Body of pancreas (tissue), 4 donors: ENCODE measurements at places on chromosomes 13 and 19.

- DNase-seq, result no peak
Observed at GRCh38 chr19:31214997-31215396, 134.2 kb downstream of the TSHZ3 start.

GRCh38 chr13:98397221-98397620 is 179.7 kb downstream of the STK24 start:
- DNase-seq, result no peak

GRCh38 chr13:58165617-58166016 is 534.1 kb downstream of the PCDH17 start:
- DNase-seq, result no peak

GRCh38 chr19:33740811-33741396 is 55.8 kb upstream of the KCTD15 start:
- peak; percentile 23 for DNase-seq

GRCh38 chr13:64510747-64511146 is 2719.4 kb downstream of the PCDH9 start:
- DNase-seq, result no peak

- peak; percentile 14 for DNase-seq
Observed at GRCh38 chr13:32537580-32538142, 934 bp downstream of the N4BP2L2 start.

DNA sequence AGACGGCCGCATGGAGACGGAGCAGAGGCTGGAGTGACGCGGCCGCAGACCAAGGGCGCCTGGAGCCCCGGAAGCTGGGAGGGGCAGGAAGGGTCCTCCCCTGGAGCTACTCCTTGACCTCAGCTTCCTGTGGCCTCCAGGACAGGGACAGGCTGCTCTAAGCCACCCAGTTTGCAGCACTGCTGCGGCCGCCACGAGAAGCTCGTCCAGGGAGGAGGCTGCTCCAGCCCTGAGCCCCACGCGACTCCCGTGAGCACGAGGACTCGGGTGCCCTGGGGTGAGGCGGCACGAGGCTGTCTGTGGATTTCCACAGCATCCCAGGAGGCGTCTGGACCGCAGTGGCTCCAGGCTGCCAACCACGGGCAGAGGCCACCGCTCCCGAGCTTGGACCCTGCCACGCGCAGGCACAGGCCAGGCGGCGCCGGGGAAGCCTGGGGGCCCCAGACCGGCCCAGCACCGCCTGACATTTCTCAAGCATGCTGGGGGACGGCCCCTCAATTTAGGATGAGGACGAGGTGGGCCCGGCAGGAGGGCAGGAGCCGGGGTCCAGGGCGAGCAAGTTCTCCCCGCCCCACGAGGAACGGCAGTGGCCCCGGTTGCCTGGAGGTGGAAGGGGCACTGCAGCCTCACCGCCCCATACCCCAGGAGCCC is 10.7 kb downstream of the SBNO2 start:
- DNase-seq, result no peak

- no peak for DNase-seq
Observed at GRCh38 chr13:102693776-102694175, 1.1 kb downstream of the METTL21C start.

- DNase-seq, result peak; percentile 17
Observed at GRCh38 chr19:41175801-41176777, 16.9 kb upstream of the CYP2S1 start.

GRCh38 chr13:112053744-112054615 is 13.0 kb upstream of the SOX1 start:
- no peak for DNase-seq

GRCh38 chr13:67642657-67643056 is 412.5 kb upstream of the PCDH9 start:
- no peak for DNase-seq

GRCh38 chr19:13300421-13301030 is 150.3 kb downstream of the IER2 start:
- no peak for DNase-seq

DNA sequence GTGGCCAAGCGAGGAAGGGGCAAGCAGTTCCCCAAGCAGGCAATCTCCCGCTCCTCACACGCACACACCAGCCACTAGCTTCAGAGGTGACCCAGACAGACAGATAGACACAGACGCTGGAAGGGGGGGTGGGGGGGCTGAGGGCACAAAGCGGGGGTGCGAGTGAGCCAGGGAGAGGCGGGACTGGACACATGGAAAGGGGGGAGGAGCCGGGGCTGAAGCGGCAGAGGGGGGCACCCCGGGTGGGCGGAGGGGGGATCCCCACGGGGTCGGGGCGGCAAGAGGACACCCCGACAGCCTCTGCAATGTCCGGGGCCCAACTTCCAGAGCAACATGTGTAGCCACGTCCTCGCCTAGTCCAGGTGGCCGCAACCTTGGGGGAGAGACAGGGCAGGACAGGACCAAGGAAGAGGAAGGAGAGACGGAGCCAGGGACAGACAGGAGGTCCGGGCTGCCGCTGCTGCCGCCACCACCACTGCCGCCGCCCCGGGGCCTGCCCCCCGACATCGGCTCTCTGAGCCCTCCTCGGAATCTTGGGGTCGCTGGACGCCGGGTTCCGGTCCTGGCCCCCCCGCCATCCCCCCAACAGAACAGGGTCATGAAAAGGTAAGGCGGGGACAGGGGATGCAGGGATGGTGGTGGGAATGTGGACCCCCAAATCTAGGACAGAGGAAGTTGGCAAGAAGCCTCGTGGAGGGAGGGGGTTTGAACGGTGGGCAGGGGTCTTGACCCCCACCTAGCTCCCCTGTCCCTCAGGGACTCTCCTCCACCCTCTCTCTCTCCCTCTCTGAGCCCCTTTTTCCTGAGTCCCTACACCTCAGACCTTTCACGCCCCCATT is 1.1 kb downstream of the GRIN2D start:
- DNase-seq, result no peak

DNA sequence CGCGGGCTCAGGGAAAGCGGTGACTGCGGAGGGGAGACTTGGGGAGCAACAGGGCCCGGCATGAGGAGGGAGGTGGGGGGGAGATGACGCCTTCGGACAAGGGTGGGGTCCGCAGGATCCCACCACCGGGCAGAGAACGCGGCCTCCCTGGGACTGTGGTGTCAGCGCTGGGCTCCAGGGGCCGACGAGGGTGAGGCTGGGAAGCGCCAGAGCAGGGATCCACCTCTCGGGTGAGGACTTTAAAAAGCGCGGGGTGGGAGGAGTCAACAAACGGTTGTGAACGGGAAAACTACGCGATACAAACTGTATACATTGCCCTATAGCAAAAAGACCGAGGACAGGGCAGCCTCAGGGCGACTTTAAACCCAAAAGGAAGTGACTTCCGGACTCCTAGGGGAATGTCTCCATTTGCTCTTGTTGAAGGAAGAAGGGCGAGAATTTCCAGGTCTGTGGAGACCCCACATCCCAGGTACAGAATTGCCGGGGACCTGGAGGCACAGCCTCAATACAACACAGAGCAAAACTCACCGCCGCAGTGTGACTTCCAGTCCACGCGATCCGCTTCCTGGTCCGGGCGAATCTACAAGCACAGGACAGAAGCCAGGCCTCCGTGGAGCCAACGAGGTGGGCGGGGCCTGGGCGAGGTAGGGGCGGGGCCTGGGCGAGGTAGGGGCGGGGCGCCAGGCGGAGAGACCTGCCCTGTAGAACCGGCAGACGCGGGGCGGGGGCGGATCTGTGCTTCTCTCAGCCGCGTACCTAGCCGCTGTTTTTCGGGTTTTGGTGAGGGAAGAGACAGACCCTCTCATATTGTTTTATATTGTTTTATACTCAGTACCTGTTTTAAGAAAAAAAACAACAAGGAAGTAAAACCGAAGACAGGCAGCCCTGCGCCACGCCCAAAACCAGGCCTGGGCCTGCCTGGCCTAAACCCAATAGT is at the start of gene ZNF888:
Gene ZNF888 (minus strand): TSS at position 588 of the 937 bp plus-strand sequence. CDS start 5,555 bp downstream, outside the sequence.
- peak; percentile 93 for DNase-seq

GRCh38 chr13:45949161-45949560 is 97.6 kb upstream of the SIAH3 start:
- no peak for DNase-seq

DNA sequence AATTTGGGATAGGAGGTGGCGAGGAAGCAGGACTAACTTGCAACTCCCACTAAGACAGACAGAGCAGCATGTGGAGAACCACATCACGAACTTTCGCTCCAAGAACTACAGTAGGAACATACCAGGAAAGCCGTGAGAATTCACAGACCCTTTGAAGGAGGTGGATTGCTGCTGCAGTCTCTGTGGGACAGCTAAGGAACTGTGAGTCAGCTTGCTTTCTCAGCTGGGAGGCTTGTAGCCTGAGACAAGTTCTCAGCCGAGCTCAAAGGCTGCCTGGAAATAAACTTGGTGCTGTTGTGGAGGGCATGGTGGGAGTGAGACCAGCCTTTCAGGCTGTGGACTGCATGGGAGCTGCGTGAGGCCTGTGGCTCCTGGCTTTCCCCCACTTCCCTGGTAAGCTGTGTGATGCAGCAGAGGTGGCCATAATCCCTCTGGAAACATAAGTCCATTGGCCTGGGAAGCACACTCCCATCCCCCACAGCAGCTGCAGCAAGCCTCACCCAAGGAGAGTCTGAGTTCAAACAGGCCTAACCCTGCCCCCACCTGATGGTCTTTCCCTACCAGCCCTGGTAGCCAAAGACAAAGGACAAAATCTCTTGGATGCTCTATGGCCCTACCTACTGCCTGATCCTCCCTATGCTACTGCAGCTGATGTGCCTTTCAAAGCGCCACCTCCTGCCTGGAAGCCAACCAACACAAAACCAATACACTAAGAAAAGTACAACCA is 441.1 kb upstream of the HTR2A start:
- DNase-seq, result no peak

- peak; percentile 61 for DNase-seq
Observed at GRCh38 chr19:49362929-49363267, 682 bp upstream of the TEAD2 start.

DNA sequence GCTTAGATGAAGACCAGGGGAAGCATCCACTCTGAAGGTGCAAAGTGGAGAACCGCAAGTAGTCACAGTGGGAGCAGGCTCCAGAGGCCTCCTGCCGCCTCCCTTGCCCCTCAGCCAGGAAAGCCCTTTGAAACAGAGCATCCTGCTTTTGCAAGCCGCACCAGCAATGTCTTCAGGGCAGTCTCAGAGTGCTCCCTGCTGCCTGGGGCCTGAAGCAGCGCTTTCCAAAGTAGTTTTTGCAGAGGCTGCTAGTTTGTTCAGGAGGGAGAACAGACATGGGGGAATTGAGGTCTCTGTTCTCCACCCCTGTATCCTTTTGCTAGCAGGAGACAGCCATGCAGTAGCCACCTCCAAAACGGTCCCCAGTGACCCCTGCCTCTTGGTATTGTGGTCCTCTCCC is 15.8 kb upstream of the POP4 start:
- DNase-seq, result no peak

- DNase-seq, result no peak
Observed at GRCh38 chr13:100566543-100566942, 22.0 kb downstream of the GGACT start.

- DNase-seq, result peak; percentile 90
Observed at GRCh38 chr19:57613941-57614743, at the start of gene ZNF134. Gene ZNF134 (plus strand): TSS chr19:57614242. CDS start chr19:57619469, 5,227 bp downstream.

GRCh38 chr19:15374105-15374651 is 5.4 kb downstream of the AKAP8 start:
- no peak for DNase-seq

GRCh38 chr13:30332456-30333143 is 25.2 kb upstream of the KATNAL1 start:
- no peak for DNase-seq

- no peak for DNase-seq
Observed at GRCh38 chr13:109783447-109783814, 3.0 kb downstream of the IRS2 start.

GRCh38 chr13:93147298-93147645 is 79.3 kb upstream of the GPC6 start:
- no peak for DNase-seq

GRCh38 chr13:34617473-34618083 is 324.5 kb upstream of the NBEA start:
- no peak for DNase-seq

DNA sequence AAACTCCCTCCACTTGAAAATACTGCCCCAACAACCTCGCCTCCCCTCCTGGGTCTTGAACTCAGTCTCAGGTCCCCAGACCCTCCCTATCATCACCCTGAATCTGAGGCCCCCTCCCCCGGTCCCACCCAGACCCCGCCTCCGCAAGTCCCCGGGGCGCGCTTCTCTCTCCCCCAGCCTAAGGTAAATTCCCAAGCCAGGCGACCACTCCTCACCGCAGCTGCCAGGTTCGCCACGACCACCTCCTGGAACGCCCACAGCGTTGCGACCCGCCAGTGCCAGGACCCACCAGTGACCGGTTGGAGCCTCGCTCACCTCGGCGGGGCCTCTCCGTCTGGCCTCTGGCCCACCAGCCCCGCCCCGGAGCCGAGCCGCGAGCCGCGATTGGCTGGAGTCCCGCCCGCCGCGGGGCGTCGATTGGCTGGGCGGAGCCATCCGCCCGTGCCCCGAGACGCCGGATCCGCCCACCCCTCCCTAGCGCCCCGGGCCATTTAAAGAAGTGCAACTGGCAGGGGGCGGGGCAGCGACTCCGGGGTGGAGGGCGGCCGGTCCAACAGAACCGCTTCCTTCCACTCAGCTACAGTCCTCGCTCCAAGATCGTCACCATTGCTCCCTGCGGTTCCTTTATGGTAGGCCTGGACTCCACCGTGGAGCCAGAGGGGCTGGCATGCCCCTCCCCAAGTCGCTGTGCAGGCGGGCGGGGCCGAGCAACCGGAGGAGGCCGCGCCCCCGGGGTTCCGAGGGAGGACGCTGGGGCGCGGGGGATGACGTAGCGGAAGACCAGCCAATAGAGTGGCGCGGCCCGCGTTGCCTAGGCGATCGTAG is at the start of gene SERTAD3:
Gene SERTAD3 (minus strand): TSS at position 336 of the 825 bp plus-strand sequence. CDS start 2,255 bp downstream, outside the sequence.
- peak; percentile 98 for DNase-seq
